ENCODE measurements at places on chromosomes 2 and 18.

GRCh38 chr2:177325554-177325953 is 61.0 kb upstream of the NFE2L2 start:
- DNase-seq, result no peak

GRCh38 chr2:236176417-236176816 is 8.2 kb upstream of the GBX2 start:
- DNase-seq, result no peak

- DNase-seq, result no peak
These were observed 57.8 kb upstream of the TXNDC2 start for GRCh38 chr18:9827793-9828505.

DNA sequence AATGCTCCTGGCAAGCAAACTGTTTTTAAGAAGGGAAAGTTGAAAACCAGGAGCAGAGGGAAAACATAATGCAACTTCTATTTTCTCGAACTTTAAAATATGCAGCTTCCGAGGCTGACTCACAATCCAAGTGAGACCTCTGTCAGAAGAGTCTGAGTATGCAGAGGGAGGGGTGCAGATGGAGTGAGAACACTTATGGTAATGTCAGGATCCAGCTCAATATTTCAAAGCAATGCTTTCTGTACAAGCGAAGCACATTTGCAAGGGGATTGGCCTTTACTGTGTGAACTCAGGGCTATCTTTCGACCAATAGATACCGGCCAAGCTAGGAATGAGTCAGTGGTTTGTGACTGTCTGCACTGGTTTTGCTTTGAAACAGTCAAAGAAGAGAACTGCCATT is 242.7 kb downstream of the CNTNAP5 start:
- DNase-seq, result no peak

- no peak for DNase-seq
These were observed 60.9 kb downstream of the SOWAHC start for GRCh38 chr2:109674894-109675534.

DNA sequence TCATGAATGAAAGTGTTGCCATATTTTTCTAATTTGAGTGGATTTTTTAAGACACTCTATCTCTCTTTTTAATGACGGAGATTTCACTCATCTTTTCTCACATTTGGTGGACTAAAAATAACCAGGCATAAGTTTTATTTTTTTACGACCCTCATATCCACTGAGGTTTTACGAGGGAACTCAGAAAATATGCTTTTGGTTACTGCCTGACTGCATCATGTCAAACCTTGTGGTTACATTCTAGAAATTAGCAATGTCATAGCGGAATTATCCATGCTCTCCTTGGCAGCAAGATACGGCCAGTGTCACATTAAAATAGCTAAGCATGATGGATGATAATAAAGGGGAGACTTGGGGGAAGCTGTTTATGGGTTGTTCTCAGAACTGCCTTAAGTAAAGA is 428.6 kb upstream of the FSHR start:
- DNase-seq, result no peak

- no peak for DNase-seq
These were observed 33.0 kb downstream of the LINC00305 start for GRCh38 chr18:64115881-64116280.

DNA sequence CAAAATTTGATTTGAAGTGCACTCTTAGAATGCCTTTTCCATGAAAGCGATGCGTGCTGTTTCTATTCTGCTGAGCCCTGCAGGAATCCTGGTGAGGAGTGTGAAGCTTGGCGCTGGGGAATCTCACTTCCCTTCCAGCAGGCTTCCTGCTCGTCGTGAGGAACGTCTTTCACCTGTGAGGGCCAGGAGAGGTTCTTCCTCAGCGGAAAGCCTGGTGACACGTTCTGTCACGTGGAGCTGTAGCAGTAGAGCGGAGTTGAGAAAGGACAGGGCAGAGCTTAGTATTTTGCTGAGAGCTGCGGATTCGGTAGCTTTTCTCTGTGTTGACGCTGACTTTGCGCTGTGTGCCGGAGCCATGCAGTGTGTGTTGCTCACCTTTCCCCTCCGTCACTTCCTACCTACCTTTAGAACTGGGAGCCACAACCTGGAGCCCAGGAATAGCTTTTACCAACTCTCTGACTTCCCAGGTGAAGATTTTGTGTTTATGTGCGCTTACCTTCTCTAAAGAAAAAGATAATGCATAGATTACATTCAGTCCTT is 294.8 kb downstream of the PTGR3 start:
- no peak for DNase-seq

- no peak for DNase-seq
These were observed 27.1 kb downstream of the RAB31 start for GRCh38 chr18:9735238-9735637.

GRCh38 chr18:49728542-49728941 is 84.8 kb downstream of the ACAA2 start:
- no peak for DNase-seq

- DNase-seq, result no peak
These were observed 10.0 kb upstream of the VPS54 start for GRCh38 chr2:64029116-64029665.

DNA sequence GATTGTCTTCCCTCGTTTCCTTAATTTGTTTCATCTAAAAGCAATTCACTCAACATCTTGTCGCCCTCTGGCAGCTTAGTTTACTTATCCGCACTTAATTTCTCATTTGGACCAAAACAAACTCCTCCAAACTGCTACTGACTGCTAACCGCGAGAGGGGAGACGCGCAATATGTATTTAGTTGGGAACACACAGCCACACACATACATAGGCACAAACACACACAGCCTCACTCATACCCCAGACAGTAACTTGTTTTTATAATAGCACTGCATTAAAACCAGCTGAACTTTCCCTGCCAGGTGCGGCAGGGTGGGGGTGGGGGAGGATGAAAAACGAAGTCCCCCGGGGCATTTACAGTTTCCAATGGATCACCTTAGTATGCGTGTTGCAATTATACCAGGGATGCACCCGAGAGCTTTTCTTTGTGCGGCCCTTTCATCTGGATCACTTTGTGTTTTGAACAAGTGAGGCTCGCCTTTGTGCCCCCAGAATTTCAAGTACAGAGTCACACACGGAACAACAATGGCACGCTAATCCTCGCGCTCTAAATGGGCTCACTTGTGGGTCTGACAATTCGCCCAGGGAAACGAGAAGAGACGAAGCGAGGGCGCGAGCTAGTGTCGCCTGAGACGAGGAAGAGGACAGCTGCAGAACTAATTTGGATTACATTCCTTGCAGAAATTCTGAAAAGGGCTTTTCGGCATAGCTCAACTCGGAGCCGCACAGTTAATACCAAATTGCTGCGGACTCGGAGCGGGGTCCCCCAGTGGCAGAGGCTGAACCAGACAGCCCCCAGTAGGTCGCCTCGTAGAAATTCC is 2.4 kb downstream of the ERBB4 start:
- DNase-seq, result no peak

- no peak for DNase-seq
These were observed 1344.4 kb upstream of the CELF4 start for GRCh38 chr18:38909972-38910371.

DNA sequence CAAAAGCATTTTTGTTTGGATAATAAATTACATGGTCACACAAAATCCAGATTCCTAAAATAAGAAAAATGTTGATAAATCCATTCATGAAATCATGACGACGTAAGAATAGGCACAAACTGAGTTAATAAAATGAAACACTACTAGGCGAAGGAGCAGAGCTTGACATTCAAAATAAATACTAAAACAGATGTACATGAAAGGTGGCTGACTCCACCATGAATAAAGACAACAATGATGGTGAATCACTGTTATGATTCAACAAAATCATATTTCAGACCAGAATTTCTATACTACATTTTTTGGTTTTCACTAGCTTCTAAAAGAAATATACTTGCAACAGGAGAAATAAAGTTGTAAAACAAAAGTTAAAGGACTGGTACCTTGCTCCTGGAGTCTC is 122.0 kb upstream of the RNU4ATAC start:
- DNase-seq, result no peak

GRCh38 chr2:48235076-48235475 is 294.9 kb upstream of the STON1 start:
- no peak for DNase-seq

DNA sequence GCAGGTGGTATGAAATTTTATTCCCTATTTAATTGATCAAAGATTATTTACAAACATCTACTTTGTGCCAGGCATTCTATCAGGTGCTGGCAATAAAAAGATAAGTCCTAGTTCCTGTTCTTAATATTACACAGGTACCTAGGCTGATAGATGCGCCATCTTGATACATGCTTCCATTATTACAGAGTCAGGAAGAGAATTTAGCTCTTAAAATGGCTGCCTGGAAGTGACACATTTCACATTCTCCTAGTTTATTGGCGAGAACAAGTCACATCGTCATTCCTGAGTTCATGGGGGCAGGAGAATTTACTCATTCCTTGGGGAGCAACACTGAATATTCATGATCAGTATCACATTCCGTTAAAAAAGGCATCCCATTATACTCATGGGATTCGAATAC is 1.1 kb upstream of the DARS1 start:
- no peak for DNase-seq

DNA sequence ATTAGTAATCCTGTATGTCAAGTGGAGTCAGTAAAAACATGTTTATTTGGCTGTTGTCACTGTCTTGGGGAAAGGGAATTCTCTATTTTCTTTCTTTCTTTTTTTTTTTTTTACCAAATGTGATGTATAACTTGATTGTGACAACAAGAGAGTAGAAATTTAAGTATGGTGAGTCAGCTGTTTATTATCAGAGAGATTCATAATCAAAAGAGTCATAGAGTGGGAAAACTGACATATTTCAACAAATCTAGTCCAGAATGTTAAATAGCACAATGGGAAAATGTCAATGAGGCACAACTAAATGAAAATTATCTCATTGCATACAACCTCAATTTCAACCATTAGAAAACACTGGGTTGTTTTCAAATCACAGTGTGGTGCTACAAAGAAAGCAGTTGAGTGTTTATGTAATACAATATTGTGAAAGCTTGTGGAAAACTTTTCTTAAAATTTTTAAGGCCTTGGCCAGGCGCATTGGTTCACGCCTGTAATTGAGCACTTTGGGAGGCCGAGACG is 111.9 kb upstream of the DTNA start:
- no peak for DNase-seq

GRCh38 chr2:17804358-17804757 is 11.9 kb upstream of the MSGN1 start:
- DNase-seq, result no peak

GRCh38 chr18:45667056-45667736 is 51.9 kb downstream of the SLC14A2 start:
- no peak for DNase-seq

GRCh38 chr18:26543373-26543772 is 5.0 kb downstream of the KCTD1 start:
- no peak for DNase-seq

GRCh38 chr18:408367-408766 is 92.1 kb downstream of the COLEC12 start:
- no peak for DNase-seq

DNA sequence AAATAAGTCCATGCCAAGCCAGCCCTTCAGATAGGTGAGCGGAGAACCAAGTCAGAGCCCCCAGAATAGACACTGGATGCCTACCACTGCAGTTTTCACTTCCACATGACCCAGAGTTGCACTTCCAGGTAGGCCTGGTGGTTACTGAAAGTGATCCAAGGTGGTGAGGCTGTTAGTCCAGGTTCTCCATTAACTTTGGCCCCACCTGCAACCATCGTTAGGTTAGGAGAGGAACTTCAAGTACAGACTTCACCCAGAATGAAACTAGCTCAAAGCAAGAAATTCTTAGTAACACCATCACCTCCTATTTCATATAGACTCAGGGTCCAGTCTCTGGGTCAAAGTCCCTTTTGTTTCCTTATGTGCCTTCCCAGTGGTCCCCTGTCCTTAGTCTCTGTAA is 293.1 kb upstream of the ID2 start:
- no peak for DNase-seq

- DNase-seq, result no peak
These were observed 224.5 kb upstream of the CHAC2 start for GRCh38 chr2:53543083-53543482.

DNA sequence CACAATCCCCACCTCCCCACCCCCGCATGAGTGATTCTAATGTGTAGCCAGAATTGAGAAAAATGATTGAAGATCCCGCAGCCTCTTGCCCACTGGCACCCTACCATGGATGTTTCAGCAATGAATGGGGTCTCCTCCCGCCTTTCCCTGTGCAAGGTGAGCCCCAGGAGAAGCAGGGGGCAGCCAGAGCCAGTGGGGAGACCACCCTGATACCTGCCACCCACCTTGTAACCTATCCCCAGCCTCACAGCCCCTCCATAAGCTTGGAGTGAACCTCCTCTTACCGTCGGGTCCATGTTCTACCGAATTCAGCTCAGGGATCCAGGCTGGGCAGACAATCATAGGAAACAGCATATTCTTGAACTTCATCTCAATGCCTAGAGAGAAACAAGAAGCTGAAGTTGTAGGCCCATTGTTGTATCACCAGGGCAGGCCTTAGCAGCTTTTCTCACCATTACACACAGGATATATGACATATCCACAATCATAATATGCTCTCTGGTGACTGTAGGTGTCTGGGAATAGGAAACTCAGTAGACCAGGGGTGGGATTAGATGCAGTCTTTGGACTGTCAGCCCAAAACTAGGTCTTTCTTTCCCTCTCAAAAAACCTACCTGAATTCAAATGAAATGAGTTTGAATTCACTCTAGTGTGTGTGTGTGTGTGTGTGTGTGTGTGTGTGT is 30.9 kb downstream of the XDH start:
- DNase-seq, result no peak

DNA sequence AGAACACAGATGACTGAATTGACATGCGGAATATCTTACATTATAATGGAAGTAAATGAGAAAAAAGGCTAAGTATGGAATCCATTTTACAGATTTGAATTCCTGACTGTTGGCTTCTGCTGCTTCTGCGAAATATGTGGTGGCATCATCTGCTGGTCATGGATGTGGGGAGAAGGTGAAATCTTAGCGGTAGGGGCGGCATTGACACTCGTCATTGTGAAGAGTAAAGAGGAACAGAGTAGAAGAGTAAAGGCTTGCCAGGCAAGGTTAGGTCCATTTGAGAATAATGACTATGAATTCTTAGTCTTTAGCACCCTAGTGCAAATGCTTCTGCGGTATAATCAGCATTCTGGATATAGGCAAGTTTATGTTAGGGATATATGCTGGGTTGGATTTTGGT is 32.4 kb downstream of the ACTR3 start:
- DNase-seq, result no peak

- DNase-seq, result no peak
These were observed 102.4 kb downstream of the TRIB2 start for GRCh38 chr2:12819103-12819475.

- no peak for DNase-seq
These were observed 42.1 kb upstream of the FAM124B start for GRCh38 chr2:224444021-224444420.

GRCh38 chr2:181285116-181285515 is 172.1 kb upstream of the ITGA4 start:
- DNase-seq, result no peak

DNA sequence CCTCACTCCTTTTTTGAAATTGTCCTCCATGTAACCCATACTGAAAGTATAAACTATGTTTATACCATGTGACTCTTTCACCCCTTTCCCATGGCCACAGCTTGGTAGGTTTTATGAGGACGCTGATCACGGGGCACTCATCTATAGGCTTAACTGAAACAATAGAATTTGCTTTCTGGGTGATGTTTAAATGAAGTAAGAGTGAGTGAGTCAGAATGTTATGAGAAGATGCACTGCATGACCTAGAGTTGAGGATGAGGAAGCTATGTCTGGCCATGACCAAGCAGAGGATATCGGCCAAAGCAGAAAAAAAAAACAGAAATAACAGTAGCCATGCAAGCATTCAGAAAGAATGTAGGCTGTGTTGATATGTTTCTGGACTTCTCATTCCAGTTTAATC is 34.9 kb downstream of the SCN1A start:
- DNase-seq, result no peak

GRCh38 chr2:190572246-190572645 is 37.7 kb upstream of the NEMP2 start:
- no peak for DNase-seq

GRCh38 chr2:231900972-231901371 is 25.2 kb downstream of the NPPC start:
- no peak for DNase-seq

Data from central memory CD4-positive, alpha-beta T cell (primary cell).